ENCODE measurements at places on chromosomes 6 and 20.

- DNase-seq: no peak
Observed at GRCh38 chr6:140364916-140365315, 990.5 kb upstream of the CITED2 start.

- no peak for DNase-seq
Observed at GRCh38 chr20:15163632-15164031, 826.2 kb upstream of the FLRT3 start.

GRCh38 chr6:99013145-99013544 lies 65.4 kb upstream of the FBXL4 start:
- DNase-seq: peak; percentile 47

DNA sequence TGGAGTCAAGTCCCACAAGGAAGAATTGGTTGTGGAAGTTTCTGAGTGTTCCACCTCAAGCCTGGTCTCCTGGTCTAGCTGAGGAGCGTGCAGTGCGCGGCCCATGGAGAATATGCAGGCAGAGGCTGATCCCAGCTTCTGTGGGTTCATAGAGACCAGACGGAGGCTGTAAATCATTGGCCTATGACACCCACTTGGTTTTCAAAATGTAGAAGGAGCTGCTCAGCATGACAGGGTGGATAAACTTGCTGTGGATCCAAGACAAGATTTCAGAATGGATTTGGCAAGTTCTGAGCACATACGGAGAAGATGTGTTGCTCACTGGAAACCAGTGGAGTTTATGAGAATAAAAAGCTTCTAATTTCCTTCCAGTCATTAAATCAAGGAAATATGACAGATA lies 744 bp downstream of the KIF25 start:
- DNase-seq: no peak

GRCh38 chr6:81933089-81933488 lies 180.6 kb upstream of the TENT5A start:
- no peak for DNase-seq

DNA sequence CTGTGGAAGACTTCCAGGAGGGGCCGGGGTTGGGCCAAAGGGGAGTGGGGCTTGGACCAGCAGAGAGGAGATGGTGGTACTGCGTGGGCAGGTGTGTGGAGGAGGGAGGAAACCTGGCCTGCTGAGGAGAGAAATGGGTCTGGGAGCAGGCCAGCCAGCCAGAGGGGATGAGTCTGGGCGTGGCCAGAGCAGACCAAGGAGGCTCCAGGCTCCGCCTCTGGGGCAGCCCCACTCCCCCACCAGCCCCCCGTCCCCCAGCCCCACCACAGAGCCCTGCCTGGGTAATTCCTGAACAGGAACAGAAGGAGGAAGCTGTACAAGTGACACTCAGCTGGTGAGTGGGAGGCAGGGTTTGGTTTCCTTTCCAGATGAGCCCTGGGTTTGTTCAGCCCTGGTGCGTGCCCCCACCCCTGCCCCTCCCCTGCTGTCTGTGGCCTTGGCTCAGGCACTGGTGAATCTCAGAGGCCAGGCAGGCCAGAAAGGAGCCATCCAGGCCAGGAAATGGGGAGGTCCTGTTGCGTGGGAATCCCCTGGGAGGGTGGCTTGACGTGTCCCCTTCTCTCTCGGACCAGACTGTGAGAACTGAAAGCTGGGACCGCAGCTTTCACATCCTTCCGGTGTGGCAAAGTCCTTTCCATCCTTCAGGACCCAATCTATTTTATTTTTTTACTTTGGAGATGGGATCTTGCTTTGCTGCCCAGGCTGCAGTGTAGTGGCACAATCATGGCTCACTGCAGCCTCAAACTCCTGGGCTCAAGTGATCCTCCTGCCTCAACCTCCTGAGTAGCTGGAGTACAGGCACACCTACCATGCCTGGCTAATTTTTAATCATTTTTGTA lies 9.4 kb upstream of the SRC start:
- DNase-seq: no peak

DNA sequence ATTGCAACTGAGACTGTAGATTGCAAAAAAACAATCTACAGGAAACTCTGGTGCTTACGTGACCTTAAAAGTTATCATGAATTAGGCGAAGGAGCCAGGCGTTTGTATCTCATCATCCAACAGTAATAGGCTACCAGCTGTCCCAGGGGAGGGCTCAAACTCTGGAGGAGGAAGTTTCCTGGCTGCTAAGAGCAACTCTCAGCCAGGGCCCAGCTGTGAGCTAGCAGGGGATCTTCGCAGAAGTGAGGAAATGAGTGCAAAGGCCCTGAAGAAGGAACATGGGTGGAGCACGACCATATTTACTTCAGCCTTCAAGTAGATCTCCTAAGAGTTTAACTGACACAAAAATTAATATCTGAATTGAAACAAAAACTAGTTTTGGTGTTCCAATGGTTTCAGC lies 686.9 kb upstream of the MAP3K7 start:
- DNase-seq: no peak

DNA sequence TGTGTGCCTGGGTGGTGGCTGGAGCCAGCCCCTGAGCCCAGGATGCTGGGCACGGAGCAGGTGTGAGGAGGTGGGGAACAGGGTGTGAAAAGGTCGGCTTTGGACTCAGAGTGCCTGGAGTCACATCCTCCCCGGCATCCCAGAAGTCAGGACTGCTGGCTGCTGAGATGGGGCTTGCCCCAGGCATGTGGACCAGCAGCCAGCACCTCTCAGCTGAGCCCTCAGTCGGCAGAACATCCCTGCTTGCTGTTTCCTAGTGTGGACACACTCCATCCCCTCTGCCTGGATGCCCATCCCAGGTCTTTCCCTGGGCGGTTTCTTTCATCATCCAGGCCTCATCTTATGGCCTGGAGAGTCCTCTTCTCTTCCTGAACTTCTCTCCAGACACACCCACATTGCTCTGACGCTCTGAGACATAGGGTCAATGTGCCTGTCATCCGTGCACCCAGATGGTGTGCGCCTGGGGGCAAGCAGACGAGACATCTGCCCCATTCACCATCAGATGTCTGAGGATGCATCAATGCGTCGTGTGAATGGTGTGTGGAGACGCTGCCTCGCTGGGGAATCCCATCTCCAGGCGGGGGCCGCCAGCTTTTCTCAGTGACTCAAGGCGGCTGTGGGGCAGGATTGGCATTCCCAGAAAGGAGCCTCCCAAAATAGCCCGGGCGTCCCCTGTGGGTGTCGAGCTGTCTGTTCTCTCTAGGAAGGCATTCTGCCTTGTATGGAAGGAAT lies 104.2 kb downstream of the SYCP2 start:
- no peak for DNase-seq

- no peak for DNase-seq
Observed at GRCh38 chr20:14441201-14441600, 103.8 kb upstream of the FLRT3 start.

DNA sequence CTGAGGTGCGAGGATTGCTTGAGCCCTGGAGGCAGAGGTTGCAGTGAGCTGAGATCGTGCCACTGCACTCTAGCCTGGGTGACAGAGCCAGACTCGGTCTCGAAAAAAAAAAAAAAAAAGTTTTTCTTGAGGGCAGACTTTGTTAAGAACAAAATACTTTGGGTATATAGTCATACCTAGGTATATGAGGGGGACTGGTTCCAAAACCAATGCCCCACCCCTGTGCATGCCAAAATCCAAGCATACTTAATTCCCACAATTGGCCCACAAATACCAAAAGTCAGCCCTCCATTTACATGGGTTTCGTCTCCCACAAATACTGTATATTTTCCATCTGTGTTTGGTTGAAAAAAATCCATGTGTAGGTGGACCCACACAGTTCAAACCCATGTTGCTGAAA lies 119.9 kb downstream of the INSM1 start:
- no peak for DNase-seq

GRCh38 chr6:161369339-161369738 lies 95.5 kb upstream of the AGPAT4 start:
- DNase-seq: peak; percentile 83

DNA sequence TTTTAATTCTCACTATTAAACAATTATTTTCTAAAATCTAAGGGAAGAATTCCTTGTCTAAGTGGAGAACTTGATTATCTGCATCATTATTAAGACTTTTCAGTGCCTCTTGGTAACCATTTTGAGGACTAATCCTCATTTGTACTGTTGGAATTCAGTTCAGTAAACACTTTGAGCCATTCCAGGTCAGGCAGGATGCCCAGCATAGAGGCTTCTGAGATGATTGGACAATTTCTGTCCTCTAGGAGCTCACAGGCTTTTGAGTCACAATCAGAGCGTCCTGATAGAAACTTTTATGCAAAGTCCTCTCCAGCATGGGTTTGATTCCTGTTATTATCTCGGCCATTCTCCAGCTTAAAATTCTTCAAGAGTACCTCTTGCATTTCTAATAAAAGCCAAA lies 1304.6 kb downstream of the EPHA7 start:
- DNase-seq: no peak

- no peak for DNase-seq
Observed at GRCh38 chr20:6381887-6382286, 259.1 kb upstream of the FERMT1 start.

DNA sequence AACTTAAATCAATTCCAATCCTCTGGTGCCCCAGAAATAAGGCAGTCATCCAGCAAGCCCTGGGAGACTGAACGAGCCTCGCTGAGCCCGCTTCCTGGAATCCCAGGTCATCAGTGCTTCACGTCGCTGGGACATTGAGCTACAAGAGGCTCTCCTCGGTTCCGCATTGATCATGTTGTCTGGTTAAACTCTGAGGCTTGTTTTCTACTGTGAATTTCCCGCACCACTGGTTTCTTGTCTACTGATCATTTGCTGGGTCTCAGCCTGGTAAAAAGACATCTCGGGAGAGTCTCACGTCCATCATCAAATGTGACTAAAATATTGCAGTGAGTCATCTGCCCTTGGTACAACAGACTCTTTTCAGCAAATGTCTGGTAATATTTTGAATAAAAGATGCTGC lies 569.2 kb downstream of the QKI start:
- DNase-seq: no peak

DNA sequence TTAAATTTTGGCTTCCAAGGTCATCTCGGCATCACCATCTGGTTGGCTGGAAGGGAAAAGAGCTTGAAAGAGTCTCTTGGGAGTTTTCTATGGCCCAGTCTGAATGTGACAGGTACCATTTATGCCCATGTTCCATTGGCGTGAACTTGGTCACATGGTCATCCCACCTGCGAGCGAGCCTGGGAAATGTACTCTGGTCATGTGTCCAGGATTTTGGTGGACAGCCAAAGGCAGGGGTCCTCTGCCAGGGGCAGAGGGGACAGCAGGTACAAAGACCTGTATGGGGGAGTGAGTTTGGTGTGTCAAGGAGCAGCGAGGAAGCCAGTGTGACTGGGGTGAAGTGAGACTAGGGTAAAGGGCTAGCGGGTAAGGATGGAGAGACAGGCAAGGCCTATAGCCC lies 112.6 kb downstream of the CDC5L start:
- DNase-seq: no peak

DNA sequence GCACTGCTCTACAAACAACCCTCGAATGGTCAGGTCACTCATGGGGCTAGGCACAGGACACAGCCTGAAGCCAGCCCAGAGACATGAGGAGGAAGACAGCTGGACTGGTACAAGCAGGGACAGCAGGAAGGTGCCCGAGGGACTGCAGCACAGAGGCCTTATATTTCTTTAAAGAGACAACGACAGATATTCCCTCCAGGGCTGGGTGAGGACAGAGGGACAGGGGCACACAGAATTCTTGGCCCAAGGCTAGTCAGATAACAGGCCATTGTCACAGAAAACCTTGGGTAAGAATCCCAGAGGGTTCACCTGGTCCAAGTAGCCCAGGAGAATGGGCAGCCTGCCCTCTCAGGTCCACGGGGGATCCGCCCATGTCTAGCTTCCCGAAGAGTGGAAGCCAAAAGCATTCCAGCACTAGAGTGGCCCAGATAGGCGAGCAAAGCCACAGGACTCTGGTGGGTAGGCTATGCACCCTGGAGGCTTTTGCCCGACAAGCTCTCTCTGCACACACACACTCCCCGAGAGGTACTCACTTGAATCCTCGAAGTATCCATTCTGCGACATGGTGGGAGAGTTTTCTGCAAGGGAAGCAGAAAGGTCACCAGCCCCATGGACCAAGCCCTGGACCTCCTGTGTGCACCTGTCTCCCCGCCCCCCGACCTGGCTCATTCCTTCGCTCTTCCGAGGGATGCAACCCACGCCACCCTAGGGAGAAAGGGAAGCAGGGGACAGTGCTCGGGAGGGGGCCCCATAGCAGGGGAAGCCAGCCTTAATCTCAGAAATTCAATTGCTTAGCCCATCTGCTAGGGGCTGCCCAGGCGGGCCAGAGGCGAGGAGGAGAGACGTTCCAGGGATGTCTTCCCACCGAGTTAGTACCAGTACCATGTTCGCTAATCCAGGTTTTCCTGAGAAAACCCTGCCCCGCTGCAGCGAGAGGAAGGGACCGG lies 1.7 kb downstream of the SLC4A11 start:
- no peak for DNase-seq

- DNase-seq: no peak
Observed at GRCh38 chr6:12952318-12952717, 235.8 kb downstream of the PHACTR1 start.

- no peak for DNase-seq
Observed at GRCh38 chr6:165829376-165829775, 166.3 kb upstream of the PDE10A start.

- DNase-seq: no peak
Observed at GRCh38 chr6:11584244-11584643, 46.7 kb downstream of the TMEM170B start.

- no peak for DNase-seq
Observed at GRCh38 chr6:5241252-5241651, 19.5 kb downstream of the LYRM4 start.

GRCh38 chr6:31116661-31117385 lies 2.2 kb downstream of the PSORS1C1 start:
- no peak for DNase-seq

- no peak for DNase-seq
Observed at GRCh38 chr6:67450641-67451040, 1184.4 kb upstream of the ADGRB3 start.

DNA sequence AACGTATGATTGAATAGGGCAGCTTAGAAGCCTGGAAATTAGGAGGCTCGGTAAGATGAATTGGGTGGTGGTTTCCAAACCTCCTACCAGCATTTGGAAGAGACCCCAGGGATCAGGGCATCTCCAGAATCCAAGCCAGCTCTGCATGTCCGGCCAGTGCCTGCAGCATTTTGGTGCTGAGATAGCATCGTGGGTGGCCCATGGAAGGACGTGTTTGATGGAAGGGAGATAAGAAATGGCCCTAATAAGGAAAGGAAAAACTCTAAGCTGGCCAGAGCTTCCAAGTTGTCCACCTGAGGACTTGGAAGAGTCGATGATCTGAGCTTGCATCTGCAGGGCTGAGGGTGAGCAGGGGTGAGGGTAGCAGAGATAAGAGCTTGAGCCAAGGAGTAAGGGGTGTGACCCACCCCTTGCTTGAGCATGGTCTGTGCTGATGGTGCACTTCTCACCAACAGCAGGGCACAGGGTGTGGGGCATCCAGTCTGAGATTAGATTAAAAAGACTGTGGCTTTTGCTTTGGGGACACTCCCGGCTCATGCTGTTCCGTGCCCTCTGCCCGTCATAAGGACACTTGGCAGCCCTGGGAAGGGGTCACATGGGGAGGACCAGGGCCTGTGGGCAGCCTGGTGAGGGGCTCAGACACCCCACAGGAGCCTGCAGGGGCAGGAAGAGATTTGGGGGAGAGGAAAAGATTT lies 213.2 kb downstream of the ERMARD start:
- DNase-seq: no peak

DNA sequence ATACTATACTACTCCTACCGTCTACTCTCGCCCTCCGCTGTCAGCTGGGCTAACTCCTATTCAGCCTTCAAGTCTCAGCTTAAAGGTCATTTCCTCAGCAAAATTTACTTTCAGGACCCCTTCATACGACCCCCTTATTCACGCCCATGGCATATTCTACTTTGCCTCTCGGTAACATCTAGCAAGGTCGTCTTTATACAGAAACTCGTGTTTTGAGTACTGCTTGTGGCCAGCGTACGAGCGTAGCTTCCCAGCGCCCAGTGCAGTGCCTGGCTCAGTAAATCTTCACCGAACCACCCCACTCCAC lies 546 bp downstream of the CRNKL1 start:
- no peak for DNase-seq
